Activated T-cell treated with anti-CD3 and anti-CD28 coated beads for 4 hours (primary cell): ENCODE measurements at places on chromosomes 2 and 18.

GRCh38 chr2:237159006-237159911 lies 73.6 kb downstream of the COPS8 start:
- no peak for DNase-seq

GRCh38 chr2:69612200-69612599 lies 31.3 kb downstream of the AAK1 start:
- no peak for DNase-seq

DNA sequence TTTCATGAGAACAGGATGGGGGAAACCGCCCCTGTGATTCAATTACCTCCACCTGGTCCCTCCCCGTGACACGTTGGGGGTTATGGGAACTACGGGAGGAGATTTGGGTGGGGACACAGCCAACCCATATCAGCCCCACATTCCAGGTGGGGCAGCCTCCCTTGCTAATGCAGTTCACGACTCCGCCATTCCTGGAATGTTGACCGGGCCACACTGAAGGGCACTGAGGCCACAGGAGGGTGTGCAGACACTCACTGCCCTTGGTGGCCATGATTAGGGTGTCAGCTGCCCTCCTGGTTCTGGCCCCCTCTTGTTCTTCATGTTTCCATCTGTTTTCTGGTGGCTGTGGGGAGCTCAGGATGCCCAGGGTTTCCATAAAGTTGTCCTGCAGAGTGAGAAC lies 176.3 kb downstream of the TWIST2 start:
- no peak for DNase-seq

GRCh38 chr2:159362816-159363251 lies 76.3 kb upstream of the WDSUB1 start:
- no peak for DNase-seq

GRCh38 chr2:240203031-240203787 lies 62.8 kb upstream of the OTOS start:
- no peak for DNase-seq

DNA sequence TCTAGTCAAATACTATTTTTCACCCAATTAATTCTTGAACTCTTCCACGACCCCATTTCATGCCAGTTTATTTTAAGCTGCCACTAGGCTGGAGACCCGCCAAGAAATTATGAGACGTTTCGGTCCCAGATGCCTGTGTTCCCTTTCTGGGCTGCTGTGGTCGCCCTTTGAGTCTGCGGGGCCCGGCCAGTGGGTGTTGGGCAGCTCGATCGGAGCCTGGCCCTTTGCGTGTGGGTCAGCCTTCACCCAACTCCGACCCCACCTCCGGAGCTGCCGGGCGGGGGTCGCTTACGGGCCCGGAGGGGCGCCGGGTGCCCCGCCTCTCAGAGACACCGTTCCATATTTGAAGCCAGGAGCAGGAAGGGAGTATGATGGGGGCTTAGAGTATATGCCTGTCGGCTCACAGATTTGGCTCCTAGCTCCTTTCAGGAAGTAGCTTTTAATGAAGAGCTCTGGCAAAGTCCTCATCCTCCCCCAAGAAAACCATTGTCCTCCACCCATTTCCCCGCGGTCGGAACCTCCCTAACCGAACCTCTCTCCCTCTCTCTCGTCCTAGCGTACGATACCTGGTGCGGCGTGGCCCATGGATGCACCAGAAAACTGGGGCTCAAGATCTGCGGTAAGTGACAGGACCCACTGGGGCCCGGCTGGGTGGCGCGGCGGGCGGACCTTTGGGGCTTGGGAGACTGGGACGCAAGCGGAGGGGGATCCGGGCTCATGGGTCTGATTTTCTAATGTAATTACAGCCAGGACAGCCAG lies 5.0 kb downstream of the GAD1 start:
- no peak for DNase-seq

DNA sequence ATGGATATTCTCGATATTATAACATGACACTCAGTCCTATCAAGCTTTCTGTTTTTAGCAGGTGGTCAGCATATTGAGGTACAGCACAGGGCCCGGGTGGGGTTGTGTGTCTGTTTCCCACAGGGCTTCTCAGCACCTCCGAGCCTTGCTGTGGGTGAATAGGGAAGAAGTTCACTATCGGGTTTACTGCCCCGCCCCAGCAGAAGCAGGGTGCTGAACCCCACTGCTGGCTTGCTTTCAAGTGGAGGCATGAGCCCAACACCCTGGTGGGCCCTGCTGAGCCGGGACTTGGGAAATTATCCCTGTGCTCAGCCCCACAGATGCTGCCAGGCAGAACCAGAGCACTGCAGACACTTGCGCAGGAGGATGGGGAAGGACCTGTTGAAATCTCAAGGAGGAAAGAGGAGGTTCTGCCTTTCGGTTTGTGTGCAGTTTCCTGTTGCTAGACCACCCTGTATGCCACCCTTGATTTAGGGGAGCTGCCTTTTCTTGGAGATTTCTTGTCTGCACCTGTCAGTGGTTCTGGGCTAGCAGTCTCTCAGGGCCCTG lies 270.3 kb upstream of the SALL3 start:
- no peak for DNase-seq

DNA sequence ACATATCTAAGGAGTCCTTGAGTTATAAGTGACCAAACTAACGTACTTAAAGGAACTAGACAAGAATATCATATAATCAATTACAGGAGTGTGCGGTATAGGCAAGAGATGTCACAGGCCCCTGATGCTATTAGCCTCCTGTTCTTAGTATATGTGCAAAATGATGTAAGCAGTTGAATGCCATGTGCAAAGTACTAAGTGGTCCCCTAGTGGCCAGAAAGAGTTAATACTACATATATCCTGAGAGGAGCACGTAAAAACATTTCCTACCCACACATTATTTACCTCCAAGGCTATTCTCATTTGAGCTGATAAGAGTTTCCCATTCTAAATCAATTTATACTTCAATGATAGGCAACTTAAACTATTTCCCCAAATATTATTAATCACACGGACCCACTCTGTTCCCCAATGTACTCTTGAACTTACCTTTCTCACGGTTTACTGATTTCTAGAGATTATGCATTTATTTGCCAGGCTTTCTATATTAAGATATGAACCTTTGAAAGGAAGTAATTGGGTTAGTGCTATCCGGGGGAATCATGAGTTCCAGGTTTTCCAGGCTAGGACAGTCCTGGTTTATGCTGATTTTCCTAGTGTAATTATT lies 158.0 kb upstream of the KLHL14 start:
- DNase-seq = no peak

- peak; percentile 45 for DNase-seq
Measured at GRCh38 chr2:200812122-200813022, 662 bp downstream of the BZW1 start.

GRCh38 chr2:211085056-211085680 lies 528.8 kb downstream of the CPS1 start:
- DNase-seq = no peak

GRCh38 chr2:111062417-111062816 lies 58.3 kb upstream of the BCL2L11 start:
- no peak for DNase-seq

DNA sequence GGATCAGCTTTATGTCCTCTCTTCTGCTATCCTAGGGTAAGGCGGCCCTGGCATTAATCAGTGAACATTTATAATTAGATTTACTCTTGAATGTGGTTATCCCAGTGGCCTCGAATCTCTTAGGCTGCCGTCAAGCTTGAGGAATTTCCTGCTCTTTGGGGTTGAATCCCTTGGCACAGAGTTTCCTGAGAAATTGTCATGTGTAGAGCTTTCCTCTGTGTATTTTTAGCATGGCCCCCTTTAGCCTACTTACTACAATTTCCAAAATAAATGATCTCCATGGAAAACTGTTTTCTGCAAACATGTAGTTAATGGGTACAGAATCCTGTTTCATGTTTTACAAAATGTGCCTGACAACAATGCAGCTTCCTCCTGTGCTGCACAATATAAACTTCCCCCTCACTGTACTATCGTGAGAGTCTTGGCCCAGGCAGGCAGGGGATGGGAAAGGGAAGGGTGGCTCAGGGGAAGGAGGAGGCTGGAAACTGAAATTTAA lies 18.1 kb downstream of the NCAPH start:
- no peak for DNase-seq

DNA sequence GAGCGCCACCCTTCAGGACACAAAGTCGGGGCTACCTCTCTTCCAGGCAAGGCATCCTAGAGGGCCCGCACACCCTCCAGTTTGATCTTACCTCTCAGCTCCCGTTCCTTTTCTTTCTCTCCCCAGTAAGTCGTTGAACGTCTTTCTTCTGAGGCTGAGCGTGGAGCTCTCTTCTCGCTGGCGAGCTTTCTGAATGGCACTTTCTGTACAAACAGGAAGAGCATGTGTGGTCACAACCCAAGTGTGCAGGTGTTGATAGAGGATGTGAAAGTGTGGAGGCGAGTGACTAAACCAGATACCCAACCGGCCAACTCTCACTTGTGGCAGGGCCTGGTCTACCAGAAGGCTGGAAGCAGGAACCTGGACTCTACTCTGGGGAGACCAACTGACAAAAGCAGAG lies at the start of gene AFF3:
AFF3 (minus strand) TSS at position 198 of the 400 bp plus-strand sequence. CDS start 38,136 bp downstream, outside the sequence.
- peak; percentile 5 for DNase-seq

DNA sequence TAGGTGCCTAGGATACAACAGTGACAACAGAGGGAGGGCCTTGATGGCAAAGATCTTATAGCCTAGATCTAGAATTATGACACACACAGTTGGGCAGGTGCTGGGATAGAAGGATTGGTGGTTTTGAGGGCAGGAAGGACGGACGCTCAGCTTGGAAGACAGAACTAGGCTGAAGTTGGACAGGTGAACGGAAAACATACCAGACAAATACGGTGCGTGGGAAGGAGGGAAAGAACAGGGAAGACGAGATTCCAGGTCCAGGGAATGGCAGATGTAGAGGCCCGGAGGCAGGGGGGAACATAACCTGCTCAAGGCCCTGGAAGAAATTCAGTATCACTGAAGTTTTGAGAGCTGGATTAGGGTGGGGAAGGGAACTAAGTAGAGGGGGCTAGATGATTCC lies 40.8 kb downstream of the CRACDL start:
- no peak for DNase-seq

DNA sequence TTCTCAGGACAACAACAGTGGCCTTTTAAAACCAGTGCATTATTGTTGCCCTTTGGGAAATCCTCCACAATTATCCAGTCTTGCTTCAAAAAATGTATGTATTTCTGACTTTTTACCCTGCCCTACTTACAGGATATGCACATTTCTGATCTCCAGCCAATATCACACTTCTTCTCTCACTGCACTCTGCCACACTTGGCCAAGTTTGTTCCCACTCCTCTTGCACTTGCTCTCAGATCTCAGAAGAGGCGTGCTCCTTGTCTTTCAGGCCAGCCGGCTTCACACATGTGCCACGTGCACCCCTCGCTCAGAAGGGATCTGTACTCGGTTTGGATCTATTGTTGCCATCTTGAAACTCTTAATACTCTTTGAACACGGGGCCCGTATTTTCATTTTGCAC lies 15.4 kb downstream of the CLUL1 start:
- DNase-seq = no peak

GRCh38 chr2:184419744-184420143 lies 178.6 kb upstream of the ZNF804A start:
- no peak for DNase-seq

DNA sequence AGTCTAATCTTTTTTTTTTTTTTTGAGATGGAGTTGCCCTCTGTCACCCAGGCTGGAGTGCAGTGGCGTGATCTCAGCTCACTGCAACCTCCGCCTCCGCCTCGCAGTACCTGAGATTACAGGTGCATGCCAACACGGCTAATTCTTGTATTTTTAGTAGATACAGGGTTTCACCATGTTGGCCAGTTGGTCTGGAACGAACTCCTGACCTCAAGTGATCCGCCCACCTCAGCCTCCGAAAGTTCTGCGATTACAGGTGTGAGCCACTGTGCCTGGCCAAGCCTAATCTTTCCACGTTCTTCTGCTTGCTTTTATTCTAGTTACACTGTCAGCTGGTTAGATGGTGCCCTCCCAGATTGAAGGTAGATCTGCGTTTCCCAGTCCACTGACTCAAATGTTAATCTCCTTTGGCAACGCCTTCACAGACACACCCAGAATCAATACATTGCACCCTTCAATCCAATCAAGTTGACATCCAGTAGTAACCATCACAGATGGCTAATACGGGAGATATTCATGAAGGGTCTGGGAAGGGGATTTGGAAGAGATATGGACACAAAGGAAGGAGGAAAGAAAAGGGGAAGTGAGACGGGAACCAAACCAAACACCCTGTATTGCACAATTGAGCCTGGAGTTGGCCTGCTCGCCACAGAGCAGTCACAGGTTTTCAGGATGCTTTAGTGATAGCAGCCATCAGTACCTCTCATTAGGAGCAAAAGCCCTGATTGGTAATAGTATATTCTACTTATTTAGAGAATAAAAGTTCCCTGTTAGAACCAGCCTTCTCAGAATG lies 229.8 kb downstream of the PIK3C3 start:
- DNase-seq = no peak

DNA sequence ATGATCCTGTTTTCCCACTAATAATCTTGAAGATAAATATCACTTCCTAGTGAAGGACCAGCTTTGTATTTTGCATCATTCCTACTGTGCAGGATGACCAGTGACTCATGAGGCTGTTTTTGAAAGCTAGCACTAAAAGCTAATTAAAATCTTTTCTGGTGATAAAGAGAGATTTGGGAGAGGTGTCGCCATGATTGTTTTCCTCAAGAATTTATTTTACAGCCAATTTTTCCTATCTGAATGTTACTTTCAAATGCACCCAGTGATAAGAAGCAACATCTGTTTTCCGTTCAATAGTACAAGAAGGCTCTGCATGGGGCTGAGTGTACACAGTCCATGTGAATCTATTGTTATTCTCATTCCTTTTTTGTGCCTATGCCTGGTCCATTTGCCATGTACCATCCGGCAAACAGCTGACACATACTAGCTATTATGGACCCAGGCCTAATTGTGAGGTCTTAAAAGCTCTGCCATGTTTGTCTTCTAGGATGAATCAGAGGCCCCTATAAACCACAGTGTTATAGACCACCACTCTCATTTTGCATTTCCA lies 28.4 kb downstream of the MEIS1 start:
- DNase-seq = no peak

DNA sequence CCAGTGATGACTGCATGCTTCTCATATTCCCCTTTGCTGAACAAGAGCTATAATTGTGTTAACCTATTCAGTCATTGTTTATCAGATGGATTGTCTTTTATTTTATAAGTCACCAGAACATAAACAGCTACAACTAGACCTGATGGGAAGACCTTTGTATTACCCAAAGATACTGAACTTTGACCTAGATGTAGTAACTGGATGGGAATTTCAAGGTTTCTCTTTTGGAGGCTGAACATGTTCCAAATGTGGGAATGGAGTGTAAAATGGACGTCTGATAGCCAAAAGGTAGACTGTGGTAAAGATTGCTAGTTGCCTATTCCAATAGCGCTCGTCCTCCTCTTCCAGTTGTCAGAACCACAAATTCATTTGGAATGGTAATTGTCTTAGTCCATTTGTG lies 56.4 kb upstream of the ST3GAL5 start:
- no peak for DNase-seq

GRCh38 chr2:42900289-42900891 lies 108.0 kb upstream of the HAAO start:
- no peak for DNase-seq

GRCh38 chr2:184554736-184555135 lies 43.6 kb upstream of the ZNF804A start:
- no peak for DNase-seq
